ENCODE measurements at places on chromosomes 13 and 19.

- no peak for DNase-seq
These were observed 20.9 kb downstream of the CARM1 start for GRCh38 chr19:10892256-10892655.

- DNase-seq: no peak
These were observed 5.5 kb upstream of the SERTM1 start for GRCh38 chr13:36668316-36668715.

- DNase-seq: no peak
These were observed 851 bp downstream of the FBXO46 start for GRCh38 chr19:45729800-45730290.

GRCh38 chr19:37719927-37720265 is 335 bp upstream of the ZNF607 start:
- DNase-seq: no peak

GRCh38 chr19:13006431-13007281 is 11.4 kb downstream of the NFIX start:
- no peak for DNase-seq

GRCh38 chr13:111584870-111585269 is 264.4 kb downstream of the TEX29 start:
- no peak for DNase-seq

GRCh38 chr13:106989876-106990275 is 421.9 kb upstream of the ARGLU1 start:
- DNase-seq: no peak

DNA sequence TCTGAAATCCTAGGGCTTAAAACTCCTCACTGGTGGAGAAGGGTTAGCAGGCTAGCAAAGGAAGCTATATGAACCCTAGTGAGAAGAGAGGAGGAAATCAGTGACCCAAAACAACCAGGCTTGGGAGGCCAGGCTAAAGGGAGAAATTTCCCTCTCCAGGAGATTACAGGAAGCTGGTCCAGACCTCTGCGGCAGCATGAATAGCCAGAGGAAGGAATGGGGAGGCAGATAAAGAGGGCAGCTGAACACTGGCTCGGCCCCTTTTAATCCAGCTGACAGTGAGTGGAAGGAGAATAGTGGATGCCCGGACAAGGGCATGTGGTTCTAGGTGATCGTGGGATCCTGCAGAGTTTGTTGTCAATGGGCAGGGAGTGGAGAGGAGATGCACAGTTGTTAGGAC is 130.6 kb downstream of the COG6 start:
- DNase-seq: no peak

DNA sequence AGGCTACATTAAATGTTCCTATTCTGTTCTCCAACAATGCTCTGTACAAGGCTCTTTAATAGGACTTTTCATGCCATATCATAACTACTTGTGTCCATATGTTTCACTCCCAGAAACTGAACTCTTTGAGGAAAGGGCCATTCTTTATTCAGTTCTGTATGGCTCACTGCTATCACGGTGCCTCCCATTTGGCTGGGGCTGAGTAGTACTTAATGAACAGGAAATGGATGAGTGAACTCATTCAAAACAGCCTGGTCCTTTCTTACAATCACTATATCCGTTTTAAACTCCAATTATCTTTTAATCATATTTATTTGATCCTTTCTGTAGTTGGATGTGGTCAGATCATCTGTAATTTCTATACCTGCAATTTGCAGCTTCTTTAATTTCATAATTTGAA is 410.6 kb downstream of the TBC1D4 start:
- DNase-seq: no peak

DNA sequence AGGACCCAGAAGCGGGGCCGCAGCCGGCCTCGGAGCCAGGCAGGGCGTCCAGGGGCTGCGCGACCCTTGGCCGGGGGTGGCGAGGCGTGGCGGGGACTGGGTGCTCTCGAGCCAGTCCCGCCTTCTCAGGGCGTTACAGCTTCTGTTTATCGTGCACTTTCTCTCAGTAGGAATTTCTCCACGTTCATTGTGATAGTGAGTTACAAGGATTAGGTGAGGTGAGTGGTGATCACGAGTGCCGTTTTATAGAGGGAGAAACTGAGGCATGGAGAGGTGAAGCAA is 600 bp downstream of the AP1M1 start:
- no peak for DNase-seq

- DNase-seq: no peak
These were observed 763 bp upstream of the LRP3 start for GRCh38 chr19:33193269-33193864.

GRCh38 chr19:41328842-41329225 is 18.9 kb downstream of the CCDC97 start:
- no peak for DNase-seq

DNA sequence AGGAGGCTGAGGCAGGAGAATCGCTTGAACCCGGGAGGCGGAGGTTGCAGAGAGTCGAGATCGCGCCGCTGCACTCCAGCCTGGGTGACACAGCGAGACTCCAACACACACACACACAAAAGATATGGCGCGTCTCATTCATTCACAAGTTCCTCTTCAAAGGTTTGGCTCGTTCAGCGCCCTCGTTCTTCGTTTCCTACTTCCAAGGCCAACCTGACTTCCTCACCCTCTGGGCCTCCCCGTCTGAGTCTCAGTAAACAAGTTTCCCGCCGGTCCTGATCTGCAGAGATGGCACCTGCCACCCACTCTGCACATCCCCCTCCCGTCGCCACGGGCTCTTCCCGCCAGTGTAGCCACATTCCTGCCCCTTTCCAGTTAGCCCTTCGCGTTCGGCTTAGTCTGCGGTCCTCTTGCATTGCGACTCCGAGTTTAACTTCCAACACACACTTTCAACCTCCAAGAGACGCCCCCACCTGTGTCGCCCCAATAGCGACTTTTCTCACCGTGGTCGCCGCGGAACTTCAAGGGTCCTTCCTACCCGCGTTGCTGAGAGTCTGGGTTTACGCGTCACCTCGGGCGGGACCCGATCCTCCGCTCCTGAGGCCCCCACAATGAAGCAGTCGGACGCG is 1.3 kb upstream of the BSG start:
- DNase-seq: peak; percentile 64

- no peak for DNase-seq
These were observed 7.8 kb upstream of the MKNK2 start for GRCh38 chr19:2058570-2059421.

DNA sequence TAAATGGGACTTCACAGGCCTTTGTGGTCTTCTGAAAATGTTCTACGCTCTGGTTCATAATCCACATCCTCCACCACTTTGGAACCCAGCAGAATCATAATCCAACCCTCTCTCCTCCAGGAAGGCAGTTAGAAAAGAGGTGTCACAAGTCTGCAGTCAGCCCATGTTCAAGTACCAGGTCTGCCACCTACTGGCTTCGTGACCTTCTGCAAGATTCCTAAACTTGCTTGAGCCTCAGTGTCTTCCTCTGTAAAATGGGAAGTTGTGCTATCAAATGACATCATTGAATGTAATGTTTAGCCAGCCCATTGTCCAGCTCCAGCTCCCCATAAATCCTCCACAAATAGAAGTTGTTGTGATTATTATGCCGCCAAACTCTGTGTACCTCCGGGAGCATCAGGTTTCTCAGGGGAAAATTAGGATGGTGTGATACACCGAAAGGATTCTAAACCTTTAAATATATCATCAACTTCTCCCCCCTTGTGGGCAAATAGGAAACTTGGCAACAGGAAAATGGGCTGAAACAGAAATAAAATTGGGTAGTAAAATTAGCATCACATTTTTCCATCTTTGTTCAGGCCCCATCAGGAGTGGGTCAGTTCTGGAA is 109.7 kb downstream of the NUFIP1 start:
- peak; percentile 7 for DNase-seq

DNA sequence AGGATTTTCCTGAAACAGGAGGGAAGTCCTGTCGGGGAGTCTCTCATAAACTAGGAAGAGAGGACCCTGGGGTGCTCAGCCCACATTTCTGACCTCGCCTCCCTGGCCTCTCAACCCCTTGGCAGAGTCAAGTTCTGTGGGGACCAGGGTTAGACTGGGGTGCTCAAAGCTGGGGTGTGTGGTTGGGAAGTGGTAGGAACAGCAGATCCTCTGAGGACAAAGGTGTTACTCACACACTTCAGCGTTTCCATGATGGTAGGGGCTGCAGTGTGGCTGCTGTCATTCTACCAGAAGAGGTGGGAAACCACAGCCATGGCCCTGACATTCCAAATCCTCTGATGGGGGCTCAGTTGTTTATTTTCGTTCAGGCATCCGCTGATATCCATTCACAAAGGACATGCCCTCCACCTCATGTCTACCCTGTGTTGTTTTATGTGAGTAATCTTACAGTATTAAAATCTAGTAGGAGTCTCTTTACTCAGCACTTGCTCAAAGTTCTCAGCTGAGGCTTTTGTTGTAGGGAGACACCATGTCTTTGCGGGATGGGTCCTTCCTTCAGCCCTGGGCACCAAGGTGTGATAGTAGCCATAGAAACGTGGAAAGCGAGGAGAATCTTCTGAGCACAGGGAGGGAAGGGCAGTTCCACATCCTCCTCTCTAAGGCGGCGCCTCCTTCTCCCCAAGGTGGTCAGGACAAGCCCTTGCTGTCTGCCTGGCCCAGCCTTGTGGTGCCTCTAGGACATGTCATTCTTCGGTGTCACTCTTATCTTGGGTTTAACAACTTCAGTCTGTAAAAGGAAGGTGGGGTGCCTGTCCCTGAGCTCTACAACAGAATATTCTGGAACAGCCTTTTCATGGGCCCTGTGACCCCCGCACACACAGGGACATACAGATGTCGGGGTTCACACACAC is 1.5 kb downstream of the KIR2DL3 start:
- no peak for DNase-seq

DNA sequence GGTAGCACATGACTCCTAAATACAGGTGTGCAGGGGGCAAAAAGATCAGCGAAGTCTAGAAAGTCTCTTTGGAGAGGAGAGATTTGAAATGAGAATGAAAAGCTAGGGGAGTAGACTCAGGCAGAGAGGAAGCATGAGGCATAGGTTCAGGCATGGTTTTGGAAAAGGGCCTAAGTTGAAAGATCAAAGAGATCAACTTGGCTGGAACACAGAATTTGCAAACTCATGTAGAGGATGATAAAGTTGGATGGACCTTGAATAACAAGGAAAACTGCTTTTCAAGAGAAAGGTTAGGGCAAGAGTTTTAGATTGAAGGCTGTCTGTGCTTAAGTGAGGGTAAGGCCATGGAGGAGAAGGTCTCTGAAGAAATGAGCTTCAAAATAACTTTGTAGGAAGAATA is 47.4 kb upstream of the UBAC2 start:
- no peak for DNase-seq

GRCh38 chr19:51179256-51179655 is 37.2 kb downstream of the SIGLEC7 start:
- DNase-seq: no peak

DNA sequence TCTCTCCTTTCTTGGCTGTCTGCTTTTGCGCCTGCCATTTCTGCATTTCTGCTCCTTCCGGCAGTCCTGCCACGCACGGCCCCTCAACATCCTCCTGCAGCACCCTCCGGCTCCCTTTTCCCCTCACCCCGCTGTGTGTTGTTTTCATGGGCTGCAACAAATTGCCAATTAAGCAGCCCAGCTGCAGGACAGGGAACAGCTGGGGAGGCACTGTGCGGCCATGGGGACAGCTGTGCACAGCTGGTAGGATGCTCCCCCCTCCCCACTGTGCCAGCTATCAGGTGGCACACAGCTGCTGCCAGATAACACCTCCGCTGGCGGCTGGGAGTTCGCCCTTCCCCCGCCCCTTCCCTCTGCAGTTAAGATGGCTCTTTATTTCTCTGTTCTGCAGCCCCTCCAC is 25.4 kb downstream of the LYL1 start:
- DNase-seq: no peak

All from CD4-positive, alpha-beta T cell treated with Interleukin-17A for 4 hours (primary cell).